ENCODE measurements at places on chromosomes 5 and 9. TPM values are rescaled to one million over a fixed set of nuclear protein-coding genes. Genes with fewer than 3 reads are reported as not detected.

Gene FOXD4L6
- total RNA-seq = 0.53 TPM

Gene NRG2
- 2.8 TPM for total RNA-seq

Gene SOX30
- total RNA-seq = not detected

Gene OR1J2
- total RNA-seq = not detected

Gene SMIM32
- 0.32 TPM for total RNA-seq

Gene MCC
- total RNA-seq = 32.4 TPM

Gene C9orf152
- total RNA-seq = not detected

GRCh38 chr5:153831973-153832372 lies 206.7 kb downstream of the FAM114A2 start:
- peaks cover 19% of the 10 kb centered on the region for H3K27me3 ChIP-seq
- H3K36me3 ChIP-seq = no peaks in the 10 kb centered on the region
- no peak overlapping the region for H3K27ac ChIP-seq
- H3K4me3 ChIP-seq = no peak overlapping the region
- no peaks in the 10 kb centered on the region for H3K4me1 ChIP-seq

DNA sequence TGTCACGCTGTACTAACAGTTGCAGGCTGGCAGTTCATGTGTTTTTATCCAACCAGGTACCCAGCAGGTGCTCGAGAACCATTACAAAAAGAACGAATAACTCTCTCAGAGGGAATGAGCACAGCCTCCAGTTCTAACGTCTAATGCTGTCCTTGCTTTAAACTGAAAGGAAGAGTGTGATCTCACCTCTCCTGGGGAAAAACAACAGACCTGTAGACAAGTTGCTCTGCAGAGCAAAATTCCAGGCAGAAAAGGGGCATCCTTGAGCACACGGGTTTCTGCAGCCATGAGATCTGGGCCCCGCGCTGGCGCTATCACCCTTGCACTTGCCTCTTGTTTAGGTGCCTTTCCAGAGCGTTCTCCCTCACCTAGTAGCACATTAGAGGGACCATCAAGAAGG lies 92.5 kb upstream of the DNAH5 start:
- H3K4me1 ChIP-seq = peaks cover 28% of the 10 kb centered on the region
- H3K36me3 ChIP-seq = no peaks in the 10 kb centered on the region
- no peaks in the 10 kb centered on the region for H3K27me3 ChIP-seq
- H3K27ac ChIP-seq = peak overlapping the region; percentile 93
- H3K4me3 ChIP-seq = no peak overlapping the region

GRCh38 chr5:116577064-116577788 lies 2.6 kb upstream of the SEMA6A start:
- H3K4me3 ChIP-seq = peak overlapping the region; percentile 98
- H3K4me1 ChIP-seq = peaks cover 34% of the 10 kb centered on the region
- no peak overlapping the region for H3K27ac ChIP-seq
- H3K27me3 ChIP-seq = no peaks in the 10 kb centered on the region
- H3K36me3 ChIP-seq = no peaks in the 10 kb centered on the region

DNA sequence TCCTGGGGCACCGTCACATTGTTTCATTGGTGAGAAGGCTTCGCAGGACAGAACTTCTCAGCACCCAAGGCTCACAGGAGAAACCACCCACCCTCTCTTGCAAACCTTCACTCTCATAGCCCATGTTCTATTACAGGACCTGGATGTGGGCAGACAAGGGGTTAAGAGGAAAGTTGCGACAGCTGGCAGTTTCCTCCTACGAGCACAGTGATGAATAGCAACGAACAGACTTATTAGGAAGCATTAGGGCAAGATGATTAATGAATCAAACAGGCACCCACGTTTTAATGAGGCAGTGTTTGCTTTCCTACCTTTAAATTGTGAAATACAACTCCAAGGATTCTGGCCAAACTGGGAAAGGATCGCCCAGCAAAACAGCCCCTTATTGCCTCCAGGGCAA lies 339.3 kb downstream of the DRD1 start:
- H3K4me3 ChIP-seq = no peak overlapping the region
- H3K4me1 ChIP-seq = peaks cover 3% of the 10 kb centered on the region
- DNase-seq = no peak
- H3K27ac ChIP-seq = no peak overlapping the region
- H3K36me3 ChIP-seq = no peaks in the 10 kb centered on the region
- peaks cover 37% of the 10 kb centered on the region for H3K27me3 ChIP-seq

- no peak for DNase-seq
- H3K27ac ChIP-seq = no peak overlapping the region
- peaks cover 13% of the 10 kb centered on the region for H3K4me1 ChIP-seq
Observed at GRCh38 chr5:61578858-61579503, 246.9 kb downstream of the ZSWIM6 start.

GRCh38 chr9:101480386-101480785 lies 44.8 kb upstream of the ALDOB start:
- H3K4me3 ChIP-seq = no peak overlapping the region
- no peak overlapping the region for H3K27ac ChIP-seq
- peaks cover 27% of the 10 kb centered on the region for H3K27me3 ChIP-seq
- H3K4me1 ChIP-seq = peaks cover 8% of the 10 kb centered on the region
- H3K36me3 ChIP-seq = no peaks in the 10 kb centered on the region

DNA sequence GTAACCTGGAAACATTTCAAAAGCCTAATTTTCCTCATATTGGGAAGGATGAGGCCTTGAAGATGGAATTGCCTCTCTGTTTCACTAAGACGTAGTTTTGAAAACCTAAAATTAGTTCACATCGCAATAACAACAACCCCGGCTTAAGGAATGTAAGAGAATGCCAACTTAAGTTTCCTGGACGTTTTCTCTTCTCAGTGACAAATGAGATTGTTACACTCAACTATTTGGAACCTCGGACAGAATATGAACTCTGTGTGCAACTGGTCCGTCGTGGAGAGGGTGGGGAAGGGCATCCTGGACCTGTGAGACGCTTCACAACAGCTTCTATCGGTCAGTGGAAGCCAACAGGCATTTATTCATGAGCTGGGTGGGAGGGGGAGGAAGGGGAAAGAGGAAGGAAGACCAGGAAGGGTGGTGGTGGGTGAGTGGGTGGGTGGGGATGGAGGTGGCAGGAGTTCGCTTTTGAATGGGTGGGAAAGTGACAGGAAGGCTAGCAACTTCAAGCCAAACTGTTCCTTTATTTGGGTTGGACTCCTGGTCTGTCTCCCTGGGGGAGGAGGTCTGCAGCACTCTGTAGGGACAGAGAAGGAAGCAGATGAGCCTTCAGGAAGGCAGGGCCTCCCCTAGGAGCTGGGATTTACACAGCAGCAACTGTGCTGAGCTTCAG lies 83.4 kb downstream of the TEK start:
- H3K27me3 ChIP-seq = no peaks in the 10 kb centered on the region
- peaks cover 5% of the 10 kb centered on the region for H3K4me1 ChIP-seq
- no peak for DNase-seq
- H3K27ac ChIP-seq = no peak overlapping the region

- no peaks in the 10 kb centered on the region for H3K27me3 ChIP-seq
- H3K4me3 ChIP-seq = no peak overlapping the region
- H3K27ac ChIP-seq = no peak overlapping the region
Observed at GRCh38 chr5:154451957-154452356, 6.2 kb downstream of the SAP30L start.

GRCh38 chr5:35218981-35219380 lies 11.3 kb downstream of the PRLR start:
- no peaks in the 10 kb centered on the region for H3K27me3 ChIP-seq
- no peak for DNase-seq
- no peak overlapping the region for H3K4me3 ChIP-seq

DNA sequence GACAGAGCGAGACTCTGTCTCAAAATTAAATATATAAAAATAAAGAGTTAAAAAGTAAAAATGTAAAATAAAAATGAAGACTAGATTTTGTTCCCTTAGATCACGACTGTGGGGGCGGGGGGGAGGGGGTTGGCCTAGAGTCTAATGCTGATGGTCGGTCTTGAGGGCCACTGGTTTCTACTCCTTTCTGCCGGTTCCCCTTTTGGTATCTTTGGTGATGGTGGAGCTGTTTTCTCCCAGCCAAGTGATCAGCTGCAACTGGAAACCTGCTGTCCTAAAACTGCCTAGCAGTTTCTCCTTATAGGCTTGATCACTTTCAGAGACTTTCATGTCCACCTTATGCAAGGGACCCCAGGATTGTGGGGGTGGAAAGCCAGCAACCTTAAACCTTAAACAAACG lies 1.1 kb downstream of the SRD5A1 start:
- peaks cover 12% of the 10 kb centered on the region for H3K36me3 ChIP-seq
- H3K4me3 ChIP-seq = peak overlapping the region; percentile 98
- H3K4me1 ChIP-seq = peaks cover 13% of the 10 kb centered on the region
- no peak overlapping the region for H3K27ac ChIP-seq
- DNase-seq = no peak

DNA sequence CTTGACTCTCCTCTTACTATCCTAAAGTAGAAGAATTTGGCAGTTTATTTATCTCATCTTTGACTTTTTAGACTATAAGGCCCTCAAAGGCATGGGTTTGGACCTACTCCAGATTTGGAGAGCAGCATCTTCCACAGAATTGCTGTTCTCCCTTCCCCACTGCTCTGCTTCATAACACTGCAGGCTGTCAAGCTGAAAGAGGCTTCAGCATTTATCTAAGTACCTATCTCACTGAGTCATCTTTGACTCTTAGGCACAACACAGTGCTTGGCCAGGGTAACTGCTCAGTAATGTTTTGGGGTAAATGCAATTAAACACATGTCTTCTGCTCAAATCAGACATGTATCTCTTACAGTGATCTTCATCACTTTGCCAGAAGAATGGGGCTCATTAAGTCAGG lies 60.6 kb downstream of the GRIN3A start:
- H3K36me3 ChIP-seq = no peaks in the 10 kb centered on the region
- no peak overlapping the region for H3K27ac ChIP-seq
- H3K4me3 ChIP-seq = no peak overlapping the region
- H3K27me3 ChIP-seq = no peaks in the 10 kb centered on the region
- DNase-seq = no peak
- peaks cover 18% of the 10 kb centered on the region for H3K4me1 ChIP-seq

DNA sequence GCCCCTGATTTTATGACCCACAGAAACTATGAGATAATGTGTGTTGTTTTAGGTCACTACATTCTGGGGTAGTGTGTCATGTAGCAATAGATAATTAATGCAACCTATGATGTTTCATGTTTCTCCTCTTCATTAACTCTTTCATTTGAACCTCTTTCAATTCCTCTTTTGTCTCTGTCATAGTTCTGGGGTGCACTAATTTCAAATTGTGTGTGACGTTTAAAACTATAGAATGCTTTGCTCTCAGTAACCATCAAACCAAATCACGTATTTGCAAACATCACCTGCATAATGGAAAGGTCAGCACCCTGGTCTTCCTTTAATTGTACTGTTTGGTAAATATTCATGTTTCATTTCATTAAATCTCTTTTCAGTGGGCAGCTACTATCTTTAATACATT lies 621.6 kb downstream of the TLR4 start:
- DNase-seq = no peak
- H3K4me1 ChIP-seq = no peaks in the 10 kb centered on the region
- no peak overlapping the region for H3K27ac ChIP-seq
- no peak overlapping the region for H3K4me3 ChIP-seq

GRCh38 chr5:64872044-64872443 lies 103.3 kb downstream of the CWC27 start:
- no peaks in the 10 kb centered on the region for H3K27me3 ChIP-seq
- H3K4me1 ChIP-seq = no peaks in the 10 kb centered on the region
- no peak for DNase-seq
- no peak overlapping the region for H3K27ac ChIP-seq
- no peak overlapping the region for H3K4me3 ChIP-seq

DNA sequence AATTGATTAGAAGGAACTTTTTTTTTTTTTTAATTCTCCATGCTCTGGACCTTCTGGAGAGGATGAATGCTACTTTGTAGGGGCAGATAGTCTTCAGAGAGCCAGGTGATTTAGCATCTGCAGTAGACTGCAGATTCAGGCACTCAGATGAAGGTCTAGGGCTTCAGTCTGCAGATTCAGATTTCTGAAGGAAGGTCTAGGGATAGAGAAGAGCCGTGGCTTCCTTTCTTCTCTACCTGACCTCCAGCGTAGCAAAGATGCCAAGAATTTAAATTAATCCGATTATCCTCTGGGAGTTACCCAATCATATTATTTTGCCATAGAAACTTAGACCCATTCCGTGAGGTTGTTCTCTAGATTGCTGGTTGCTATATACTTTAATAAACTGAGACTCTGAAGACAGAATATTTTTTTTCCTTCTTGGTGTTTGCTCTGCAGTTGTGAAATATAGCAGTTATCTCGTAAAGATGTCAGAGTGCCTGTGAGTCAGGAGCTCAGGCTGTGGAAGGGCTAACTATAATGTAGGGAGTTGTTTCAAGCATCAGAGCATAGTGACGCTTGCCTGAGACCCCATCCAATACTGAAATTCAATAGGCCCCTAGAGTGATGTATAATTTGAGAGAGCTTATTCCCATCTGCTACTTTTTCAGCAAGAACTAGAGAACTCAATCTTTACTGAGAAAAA lies 132.7 kb upstream of the SLC12A2 start:
- H3K36me3 ChIP-seq = peaks cover 11% of the 10 kb centered on the region
- H3K4me3 ChIP-seq = no peak overlapping the region

All from mesothelial cell of epicardium (in vitro differentiated cells).